ENCODE measurements at places on chromosomes 5 and 9. TPM values are rescaled to one million over a fixed set of nuclear protein-coding genes. Genes with fewer than 3 reads are reported as not detected.

Gene PCDHB2
- 3.4 TPM for total RNA-seq

Gene PCDHGA12
- total RNA-seq = not detected

Gene NEUROG1
- total RNA-seq = not detected

Gene LIX1
- total RNA-seq = not detected

Gene PCDHA10
- not detected for total RNA-seq

Gene ANGPTL2
- 0.06 TPM for total RNA-seq

Gene NXNL2
- 0.78 TPM for total RNA-seq

Gene ADAMTS6
- 0.08 TPM for total RNA-seq

Gene ENHO
- 1.9 TPM for total RNA-seq

Gene SOX30
- total RNA-seq = 0.06 TPM

Gene NUTM2G
- not detected for total RNA-seq

Gene ARHGEF37
- 0.83 TPM for total RNA-seq

Gene ZNF454
- not detected for total RNA-seq

Gene PCDHB16
- total RNA-seq = 0.30 TPM

Gene TTC16
- not detected for total RNA-seq

Gene C5orf58
- not detected for total RNA-seq

Gene GADD45G
- 0.42 TPM for total RNA-seq

Gene SPATA9
- total RNA-seq = not detected

Gene RORB
- not detected for total RNA-seq

Gene ALDH1A1
- 5,360 TPM for total RNA-seq

Gene LCN6
- not detected for total RNA-seq

Gene TLE1
- 87.5 TPM for total RNA-seq

Gene AQP7
- 0.35 TPM for total RNA-seq

Gene ADAMTS13
- total RNA-seq = 0.45 TPM

Gene HAVCR1
- 44.9 TPM for total RNA-seq

Gene OSMR
- 80.4 TPM for total RNA-seq

Gene GHR
- not detected for total RNA-seq

Gene BRD3
- total RNA-seq = 22.4 TPM

Gene SEMA4D
- 6.7 TPM for total RNA-seq

Gene GPRIN1
- 8.1 TPM for total RNA-seq

Gene SH3RF2
- total RNA-seq = 3.2 TPM

Gene CD14
- total RNA-seq = 3.8 TPM

Gene CNTNAP3B
- 15.9 TPM for total RNA-seq

Gene GFRA3
- not detected for total RNA-seq

Gene SH2D3C
- not detected for total RNA-seq

Gene GRIN3A
- total RNA-seq = not detected

Gene PRLR
- total RNA-seq = 0.16 TPM

Gene C5orf22
- 13.7 TPM for total RNA-seq

Gene TMOD1
- 2.8 TPM for total RNA-seq

Gene HDHD3
- 22.6 TPM for total RNA-seq

Gene PCDHGA2
- 0.47 TPM for total RNA-seq

Gene GPSM1
- 13.6 TPM for total RNA-seq

Gene BTNL9
- total RNA-seq = 0.57 TPM

Gene PAPPA
- total RNA-seq = 33.6 TPM

Gene MEGF10
- total RNA-seq = not detected

Gene DIAPH1
- 103 TPM for total RNA-seq

Gene PCDH12
- not detected for total RNA-seq

Gene DIRAS2
- total RNA-seq = 0.02 TPM

Gene ACTBL2
- 0.07 TPM for total RNA-seq

Gene SV2C
- not detected for total RNA-seq

Gene BNC2
- 4.2 TPM for total RNA-seq

Gene KYAT1
- total RNA-seq = 8.2 TPM
